ENCODE measurements at places on chromosomes 4 and X.

DNA sequence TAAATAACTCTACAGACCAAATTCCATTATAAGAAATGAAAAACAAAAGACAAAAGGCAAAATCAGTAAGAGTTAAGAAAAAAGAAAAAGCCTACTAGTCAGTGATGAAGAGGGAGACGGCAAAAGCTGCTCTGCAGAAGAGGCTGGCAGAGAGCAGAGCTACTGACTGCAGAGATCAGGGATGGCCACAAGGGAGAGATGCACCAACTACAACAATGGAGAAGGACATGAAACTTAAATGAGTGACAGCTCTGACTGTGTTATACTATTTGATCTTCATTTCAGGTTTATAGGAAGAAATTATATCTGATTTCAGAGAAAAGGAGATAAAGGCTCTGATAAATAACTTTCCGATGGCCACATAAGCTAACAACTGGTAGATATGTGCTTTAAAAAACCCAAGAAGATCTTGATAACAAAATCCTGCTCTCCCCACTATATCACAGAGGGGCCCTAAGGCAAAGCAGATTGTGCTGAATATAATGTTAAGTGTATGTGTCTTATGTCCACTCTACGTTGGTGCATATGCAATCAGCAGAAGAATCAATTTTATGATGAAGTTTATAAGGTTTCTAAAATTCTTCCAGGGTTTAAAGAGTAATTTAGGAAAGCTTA, 58.4 kb upstream of the COX18 start:
- DNase-seq, result no peak

DNA sequence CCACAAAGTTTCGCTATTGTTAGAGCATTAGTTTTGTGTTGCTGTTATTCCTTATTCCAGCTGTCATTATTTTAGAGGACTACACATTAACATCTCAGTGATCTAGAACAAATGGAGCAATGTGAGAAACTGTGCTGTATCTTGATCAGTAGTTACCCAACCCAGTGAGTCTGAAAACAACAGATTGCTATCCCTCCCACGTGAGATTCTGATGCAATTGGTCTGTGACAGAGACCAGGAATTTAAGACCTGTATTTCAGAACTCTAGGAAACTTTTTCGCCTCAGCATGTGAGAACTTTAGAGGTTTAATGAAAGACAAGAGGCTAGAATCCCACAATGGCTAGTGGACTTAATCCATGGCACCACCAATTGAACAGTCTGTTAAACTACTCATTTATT, 35.7 kb upstream of the CDS1 start:
- DNase-seq, result no peak

- DNase-seq, result no peak
Measured at GRCh38 chr4:46550471-46550870, 160.5 kb upstream of the GABRA2 start.

GRCh38 chr4:101019941-101020401, 327.4 kb downstream of the PPP3CA start:
- DNase-seq, result no peak

DNA sequence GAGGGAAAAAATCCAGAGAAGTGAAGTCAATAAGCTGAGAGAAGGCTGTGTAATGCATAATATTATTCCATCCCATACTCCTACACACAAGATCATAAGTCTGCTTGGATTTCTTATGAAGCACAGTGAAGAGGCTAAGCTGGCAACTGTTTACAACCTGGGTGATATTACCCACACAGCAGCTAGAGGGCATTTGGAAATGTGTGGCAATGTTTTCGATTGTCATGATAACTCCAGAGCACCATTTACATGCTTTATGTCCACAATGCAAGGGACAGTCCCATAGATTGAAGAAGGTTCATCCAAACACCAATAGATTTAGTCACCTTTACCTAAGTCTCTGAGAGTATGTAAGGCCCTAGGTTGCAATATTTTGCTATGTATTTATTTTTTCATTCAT, 412.2 kb downstream of the PPP3CA start:
- DNase-seq, result no peak

All from stimulated activated CD4-positive, alpha-beta T cell treated with anti-CD3 and anti-CD28 coated beads, Interleukin-15, amount 100 ng/mL, for 1 hour (primary cell).